ENCODE measurements at places on chromosomes 5 and 9. TPM values are rescaled to one million over a fixed set of nuclear protein-coding genes. Genes with fewer than 3 reads are reported as not detected.

- DNase-seq = no peak
Observed at GRCh38 chr9:69234683-69235082, 60.6 kb downstream of the TJP2 start.

GRCh38 chr5:151067632-151068432 lies 13.0 kb downstream of the TNIP1 start:
- DNase-seq = peak; percentile 66

GRCh38 chr5:96177303-96177869 lies 215.7 kb upstream of the ELL2 start:
- DNase-seq = peak; percentile 78

DNA sequence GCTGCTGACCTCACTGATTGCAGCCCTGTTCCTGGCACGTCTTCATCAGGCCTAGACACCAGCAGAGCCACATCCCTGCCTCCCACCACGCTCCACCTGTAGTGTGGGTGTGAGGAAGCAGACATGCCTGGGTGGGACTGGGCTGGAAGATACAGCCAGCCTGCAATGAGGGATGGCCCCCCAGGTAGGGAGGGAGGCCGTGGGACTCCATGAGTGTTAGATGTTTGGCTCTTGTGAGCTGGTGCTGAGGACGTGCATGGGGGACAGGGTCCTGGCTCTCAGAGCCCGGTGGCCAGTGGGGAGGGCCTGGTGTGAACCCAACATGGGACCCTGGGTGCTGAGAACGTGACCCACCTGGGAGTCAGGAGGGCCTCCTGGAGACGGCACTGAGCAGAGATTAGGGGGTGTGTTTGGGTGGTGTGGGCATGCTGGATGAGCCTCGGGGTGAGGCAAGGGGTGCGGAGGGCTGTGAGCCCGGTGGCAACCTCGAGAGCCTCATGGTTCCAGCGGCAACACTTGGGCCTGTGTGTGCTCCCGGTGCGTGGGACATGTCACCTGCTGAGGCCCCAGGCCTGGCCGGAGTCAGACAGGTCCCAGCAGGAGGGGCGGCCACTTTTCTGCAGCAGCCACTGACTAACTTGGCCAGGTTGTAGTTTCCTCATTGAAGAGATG lies 87.6 kb downstream of the PHF2 start:
- no peak for DNase-seq

- no peak for DNase-seq
Observed at GRCh38 chr5:92998456-92998855, 582.6 kb downstream of the NR2F1-AS1 start.

- peak; percentile 4 for DNase-seq
Observed at GRCh38 chr9:100534401-100534800, 43.5 kb upstream of the CAVIN4 start.

DNA sequence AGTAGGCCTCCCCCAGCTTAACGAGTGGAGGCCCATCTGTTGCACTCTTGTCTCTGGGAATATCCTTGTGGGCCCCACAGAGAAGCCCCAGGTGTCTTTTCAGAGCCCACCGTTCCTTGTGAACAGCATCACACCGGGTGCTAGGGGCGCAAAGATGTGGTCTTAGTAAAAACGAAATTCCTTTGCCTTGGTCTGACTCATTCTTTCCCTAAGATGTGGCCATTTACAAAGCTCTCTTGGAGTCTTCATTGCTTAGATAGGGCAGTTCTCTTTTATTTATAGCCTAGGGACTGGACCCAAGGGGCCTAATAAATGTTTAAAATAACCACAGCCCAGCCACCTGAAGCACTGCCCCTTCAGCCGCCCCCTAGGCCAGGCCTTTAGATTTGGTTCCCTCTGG lies 52.8 kb upstream of the RPL26L1 start:
- peak; percentile 41 for DNase-seq

DNA sequence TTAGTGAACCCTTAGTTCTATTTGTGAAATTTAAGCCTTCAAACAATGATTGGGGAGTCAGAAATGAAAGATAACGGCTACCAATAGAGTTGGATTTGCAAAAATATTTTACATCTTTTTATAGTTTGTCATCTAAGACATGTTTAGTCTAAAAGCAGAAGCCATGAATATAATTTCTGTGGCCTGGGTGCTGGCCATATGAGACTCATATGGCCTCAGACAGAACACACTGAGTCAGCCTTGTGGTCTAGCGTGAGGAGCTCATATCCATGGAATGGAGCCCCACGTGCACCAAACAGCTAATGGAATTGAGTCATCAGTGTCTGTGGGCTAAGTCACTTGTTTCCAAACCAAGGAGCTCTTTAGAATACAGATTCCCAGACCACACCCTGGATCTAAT lies 240.7 kb upstream of the NREP start:
- DNase-seq = peak; percentile 94

The HSD17B3 gene
- total RNA-seq = 0.10 TPM

DNA sequence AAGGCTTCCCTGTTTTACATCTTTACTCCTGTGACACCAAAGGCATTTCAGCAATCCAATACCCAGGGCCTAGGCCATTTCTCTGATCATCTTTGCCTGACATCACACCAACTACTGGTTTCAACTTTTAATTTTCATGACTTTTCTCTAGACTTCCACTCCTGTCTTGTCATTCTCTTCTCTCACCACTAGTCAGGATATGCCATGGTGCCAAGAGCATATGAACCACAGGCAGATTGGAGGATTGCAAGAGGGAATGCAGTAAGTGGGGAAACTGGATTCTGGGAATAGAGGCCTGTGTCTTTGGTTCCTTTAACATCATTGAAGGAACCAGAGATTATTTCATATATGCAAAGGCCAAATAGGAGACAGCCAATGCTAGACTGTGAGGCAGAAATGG lies 69.3 kb downstream of the ANKRD31 start:
- DNase-seq = no peak

GRCh38 chr5:116135344-116135743 lies 50.5 kb downstream of the COMMD10 start:
- no peak for DNase-seq

GRCh38 chr9:20363233-20363632 lies 259.1 kb downstream of the MLLT3 start:
- DNase-seq = no peak

GRCh38 chr9:106921341-106921899 lies 58.5 kb downstream of the ZNF462 start:
- peak; percentile 70 for DNase-seq

GRCh38 chr9:5321058-5321457 lies 16.5 kb upstream of the RLN2 start:
- DNase-seq = no peak

DNA sequence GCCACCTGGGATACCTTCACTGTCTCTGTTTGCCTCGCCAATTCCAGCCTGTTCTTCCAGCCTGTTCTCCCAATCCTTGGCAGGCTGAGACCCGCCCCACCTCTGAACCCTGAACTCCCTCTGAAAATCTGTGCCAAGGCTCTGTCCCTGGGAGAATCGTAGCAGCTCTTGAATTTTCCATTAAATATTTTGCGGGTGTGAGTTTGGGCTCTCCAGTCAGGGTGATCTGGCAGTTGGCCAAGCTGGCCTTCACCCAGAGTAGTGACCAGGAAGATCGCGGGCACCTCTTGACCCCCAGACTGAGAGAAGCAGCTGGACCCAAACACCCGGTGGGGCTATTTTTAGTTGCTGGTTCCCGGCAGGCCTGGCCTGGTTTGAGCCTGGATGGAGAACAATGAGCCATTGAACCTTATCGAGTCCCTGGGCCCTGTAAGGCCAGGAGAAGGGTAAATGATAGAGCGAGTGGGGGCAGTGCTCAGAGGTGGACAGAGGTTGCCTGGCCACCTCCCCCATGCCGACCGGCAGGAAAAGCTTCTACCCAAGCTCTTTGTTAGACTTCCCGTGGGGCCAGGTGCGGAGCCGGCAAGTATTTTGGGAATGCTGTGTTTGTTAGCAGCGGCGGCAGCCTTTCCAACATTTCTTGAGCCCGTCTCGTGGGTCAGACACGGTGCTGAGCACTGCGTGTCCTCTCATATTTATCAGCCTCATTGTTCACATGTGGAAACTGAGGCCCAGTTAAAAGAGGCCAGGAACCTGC lies 146.2 kb downstream of the RGS3 start:
- peak; percentile 83 for DNase-seq

DNA sequence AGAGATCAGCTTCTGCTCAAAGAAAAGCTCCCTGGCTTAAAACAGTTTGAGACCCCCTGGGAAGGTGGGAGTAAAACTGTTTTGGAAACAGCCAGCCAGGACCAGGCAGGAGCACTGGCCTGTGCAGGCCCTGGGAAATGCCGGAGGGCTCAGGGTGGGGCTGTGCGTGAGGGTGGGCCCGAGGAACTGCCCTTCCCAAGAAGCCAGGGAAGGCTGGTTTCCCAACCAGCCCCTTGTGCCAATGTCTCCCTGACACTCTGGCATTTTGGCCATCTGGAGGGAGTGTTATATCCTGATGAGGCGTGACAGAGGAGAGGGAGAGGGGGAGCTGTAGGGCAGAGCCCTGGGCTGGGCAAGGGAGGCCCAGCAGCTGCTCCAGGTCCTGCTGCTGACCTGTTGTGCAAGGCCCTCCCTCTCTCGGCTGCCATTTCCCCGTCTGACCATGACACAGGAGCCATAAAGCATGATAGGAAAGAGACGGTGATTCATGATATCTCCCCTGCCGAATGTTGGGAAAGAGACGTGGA lies 16.1 kb downstream of the OLFML2A start:
- peak; percentile 56 for DNase-seq

GRCh38 chr5:161925960-161926359 lies 78.0 kb downstream of the GABRA1 start:
- no peak for DNase-seq

All from renal cortical epithelial cell (primary cell).